ENCODE measurements at places on chromosomes 7 and 10. TPM values are rescaled to one million over a fixed set of nuclear protein-coding genes. Genes with fewer than 3 reads are reported as not detected.

- no peak overlapping the region for H3K27ac ChIP-seq
- no peak for DNase-seq
- H3K27me3 ChIP-seq = no peaks in the 10 kb centered on the region
- H3K36me3 ChIP-seq = peaks cover 51% of the 10 kb centered on the region
Measured at GRCh38 chr10:102140218-102140617, 7.4 kb downstream of the PPRC1 start.

- no peak for DNase-seq
- no peak overlapping the region for H3K4me3 ChIP-seq
- no peak overlapping the region for H3K27ac ChIP-seq
- no peaks in the 10 kb centered on the region for H3K36me3 ChIP-seq
- H3K4me1 ChIP-seq = no peaks in the 10 kb centered on the region
- no peaks in the 10 kb centered on the region for H3K27me3 ChIP-seq
Measured at GRCh38 chr7:34603711-34604444, 54.1 kb upstream of the NPSR1 start.

CASP7 gene
- total RNA-seq = 25.5 TPM

GRCh38 chr7:5773661-5774086, 7.8 kb downstream of the RNF216 start:
- no peak overlapping the region for H3K27ac ChIP-seq
- H3K36me3 ChIP-seq = no peaks in the 10 kb centered on the region
- no peaks in the 10 kb centered on the region for H3K27me3 ChIP-seq
- H3K4me3 ChIP-seq = no peak overlapping the region

- peak overlapping the region; percentile 64 for H3K4me3 ChIP-seq
- no peak for DNase-seq
- H3K4me1 ChIP-seq = peaks cover 21% of the 10 kb centered on the region
- peaks cover 4% of the 10 kb centered on the region for H3K27me3 ChIP-seq
- no peak overlapping the region for H3K27ac ChIP-seq
- no peaks in the 10 kb centered on the region for H3K36me3 ChIP-seq
Measured at GRCh38 chr10:101032637-101033224, 1.7 kb downstream of the SFXN3 start.

MPP7 gene
- 0.08 TPM for total RNA-seq

- no peak overlapping the region for H3K27ac ChIP-seq
- H3K4me3 ChIP-seq = no peak overlapping the region
- no peaks in the 10 kb centered on the region for H3K27me3 ChIP-seq
- H3K4me1 ChIP-seq = peaks cover 38% of the 10 kb centered on the region
- DNase-seq = no peak
- H3K36me3 ChIP-seq = no peaks in the 10 kb centered on the region
Measured at GRCh38 chr7:28483112-28483511, 70.8 kb downstream of the CREB5 start.

All from GM12878 (cell line).